ENCODE measurements at places on chromosomes 3 and 15.

DNA sequence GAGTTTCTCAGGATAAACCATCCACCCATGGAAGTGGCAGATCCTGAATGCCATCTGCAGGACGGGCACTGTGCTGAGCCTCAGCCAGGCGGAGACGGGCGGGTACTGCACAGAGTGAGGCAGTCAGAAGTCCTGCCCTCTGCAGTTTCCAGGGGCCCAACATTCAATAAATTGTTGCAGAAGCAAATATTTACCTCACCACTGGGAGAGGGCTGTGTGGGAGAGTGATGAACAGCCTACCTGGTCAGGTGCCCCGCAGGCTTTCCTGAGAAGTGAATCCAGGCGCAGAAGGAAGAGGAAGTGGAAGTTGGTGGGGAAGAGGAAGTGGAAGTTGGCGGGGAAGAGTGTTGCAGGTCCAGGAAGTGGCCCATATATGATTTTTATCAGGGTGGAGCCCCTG lies 100.8 kb downstream of the SLCO3A1 start:
- DNase-seq = no peak

- no peak for DNase-seq
Observed at GRCh38 chr3:172167892-172168648, 128.7 kb downstream of the FNDC3B start.

- DNase-seq = no peak
Observed at GRCh38 chr3:55162031-55162795, 234.4 kb upstream of the LRTM1 start.

GRCh38 chr3:174232658-174233429 lies 626.3 kb upstream of the NAALADL2 start:
- DNase-seq = no peak

GRCh38 chr3:19769694-19770093 lies 164.3 kb downstream of the EFHB start:
- no peak for DNase-seq

DNA sequence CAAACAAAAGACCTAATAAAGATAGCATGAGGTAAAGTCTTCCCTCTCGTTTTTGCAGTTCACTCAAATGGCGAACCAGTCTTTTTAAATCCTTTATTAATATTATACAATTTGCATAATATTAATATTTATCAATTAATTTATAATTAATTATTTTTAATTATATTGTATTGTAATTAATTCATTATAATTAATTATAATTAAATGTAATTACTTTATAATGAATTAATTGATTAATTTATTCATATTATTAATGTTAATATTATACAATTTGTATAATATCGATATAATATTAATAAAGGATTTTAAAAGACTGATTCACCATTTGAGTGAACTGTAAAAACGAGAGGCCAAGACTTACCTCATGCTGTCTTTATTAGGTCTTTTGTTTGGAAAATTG lies 1045.4 kb upstream of the CADM2 start:
- no peak for DNase-seq

DNA sequence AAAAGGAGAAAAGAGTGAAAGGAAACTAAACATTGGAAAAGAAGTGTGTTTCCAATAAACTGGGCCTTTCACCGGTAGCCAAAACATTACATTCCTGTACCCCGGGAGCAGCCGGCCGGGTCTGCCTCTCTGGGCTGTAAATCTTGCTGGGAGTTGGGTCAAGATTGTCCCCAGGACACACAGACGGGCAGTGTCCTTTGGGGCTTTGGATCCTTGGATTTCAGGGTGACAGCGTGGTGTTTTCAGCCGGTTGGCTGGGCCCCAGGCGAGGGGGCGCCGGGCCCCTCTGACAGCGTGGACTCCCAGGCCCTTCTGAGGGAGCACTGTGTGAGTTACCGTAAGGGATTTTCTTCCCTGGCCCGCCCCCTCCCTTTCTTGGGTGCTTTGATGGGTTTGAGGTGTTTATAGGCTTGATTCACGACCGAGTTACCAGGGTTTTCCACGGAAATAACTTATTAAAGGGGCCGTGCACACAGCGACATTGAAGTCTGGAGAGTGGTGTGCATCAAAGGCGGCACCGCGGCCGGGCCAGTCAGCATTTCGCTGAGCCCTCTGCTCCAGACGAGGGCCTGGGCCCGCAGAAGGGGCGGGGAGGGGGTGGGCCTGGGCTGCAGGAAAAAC lies 27.4 kb downstream of the SMAD6 start:
- no peak for DNase-seq

DNA sequence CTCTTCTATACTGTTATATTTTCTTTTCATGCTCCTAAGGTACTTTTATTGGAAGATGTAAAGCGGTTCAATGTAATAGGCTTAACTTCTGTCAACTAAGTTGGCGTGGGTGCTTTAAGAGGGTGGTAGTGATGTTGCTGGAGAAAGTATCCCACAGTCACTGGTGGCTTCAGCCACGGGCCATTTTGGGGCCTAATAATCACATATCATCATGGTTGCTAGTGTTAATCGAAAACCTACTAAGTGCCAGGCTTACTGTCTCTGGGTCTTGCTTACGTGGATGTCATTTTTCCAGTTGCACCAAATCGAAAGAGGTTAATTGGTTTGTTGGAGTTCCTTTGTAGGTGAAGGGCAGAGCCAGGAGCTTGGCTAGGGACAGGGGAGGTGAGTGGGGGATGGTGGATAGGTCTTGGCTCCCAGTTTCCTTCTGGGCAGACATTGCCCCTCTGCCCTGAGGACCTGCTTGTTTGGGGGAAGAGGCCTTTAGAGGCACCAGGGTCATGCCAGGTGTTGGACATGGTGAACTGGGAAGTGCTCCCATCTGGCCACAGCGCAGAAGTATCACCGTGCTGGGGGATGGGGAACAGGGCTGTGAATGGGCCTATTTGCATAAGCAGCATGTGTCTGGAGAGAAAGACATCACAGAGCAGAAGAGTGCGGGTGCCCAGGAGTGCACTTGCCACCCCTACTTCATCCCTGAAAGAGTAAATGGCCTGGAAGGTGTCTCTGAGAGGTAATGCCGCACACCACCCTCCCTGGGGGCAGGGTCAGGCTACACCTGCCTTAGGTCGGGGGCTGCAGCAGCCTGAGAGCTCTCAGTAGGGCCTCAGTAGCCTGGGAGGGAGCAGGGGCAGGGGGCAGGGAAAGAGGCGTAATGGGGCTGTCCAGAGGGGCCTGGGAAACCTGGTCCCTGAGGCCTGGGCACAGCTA lies 62.4 kb upstream of the POLG start:
- DNase-seq = no peak

DNA sequence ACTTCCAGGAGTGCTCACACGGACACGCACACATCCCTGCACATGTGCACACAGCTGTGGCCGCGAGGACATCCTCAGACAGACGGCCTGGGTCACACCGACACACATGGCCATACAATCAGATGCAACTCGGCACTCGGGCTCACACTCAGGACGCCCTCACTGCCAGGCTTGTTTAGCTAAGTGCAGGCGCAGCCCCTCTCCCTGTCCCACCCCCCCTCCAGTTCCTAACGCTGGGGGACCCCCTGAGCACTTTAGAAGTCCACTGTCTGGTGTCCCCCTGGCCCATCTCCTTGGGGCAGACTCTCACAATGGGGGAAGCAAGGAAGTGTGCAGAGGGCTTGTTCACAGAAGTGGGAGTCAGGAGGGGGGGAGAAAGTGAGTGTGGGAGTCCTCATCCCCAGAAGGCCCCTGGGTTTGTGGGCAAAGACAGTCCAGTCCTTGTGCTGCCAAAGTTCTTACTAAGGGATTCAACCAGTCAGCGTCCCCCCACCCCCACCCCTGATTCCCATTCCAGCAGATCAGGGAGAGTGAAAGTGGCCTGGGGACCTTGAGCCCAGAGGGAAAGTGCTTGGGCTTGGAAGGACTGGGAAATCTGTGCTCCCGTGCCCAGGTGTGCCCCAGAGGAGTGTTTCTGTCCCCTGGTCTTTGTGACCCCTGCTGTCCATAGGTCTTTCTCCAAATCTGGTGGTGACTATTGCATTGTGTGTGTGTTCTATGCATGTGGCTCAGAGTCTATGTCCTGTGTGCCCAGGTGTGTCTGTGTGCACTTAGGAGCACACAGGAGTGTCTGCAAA lies 767 bp upstream of the GATA2 start:
- DNase-seq = no peak

DNA sequence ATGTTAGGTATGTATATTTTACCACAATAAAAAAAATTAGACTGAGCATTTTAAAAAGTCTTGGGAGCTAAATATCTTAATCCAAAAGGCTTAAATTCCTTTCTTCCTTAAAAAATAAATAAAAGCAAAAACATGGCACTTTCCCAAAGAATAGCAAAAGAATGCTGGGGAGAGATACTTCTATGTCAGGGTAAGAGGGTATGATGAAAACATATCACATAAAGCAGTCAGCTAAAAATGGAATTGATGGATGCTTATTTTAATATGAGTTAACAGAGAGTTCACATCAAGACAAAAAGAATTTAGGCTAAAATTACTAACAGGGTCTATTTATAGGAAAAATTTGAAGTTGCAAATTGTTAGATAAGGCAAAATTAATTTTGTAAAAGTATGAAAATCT lies 141.0 kb downstream of the MYLK start:
- DNase-seq = no peak

GRCh38 chr3:190024912-190025311 lies 95.8 kb downstream of the P3H2 start:
- no peak for DNase-seq

- DNase-seq = no peak
Observed at GRCh38 chr3:197202694-197203093, 95.7 kb downstream of the DLG1 start.

DNA sequence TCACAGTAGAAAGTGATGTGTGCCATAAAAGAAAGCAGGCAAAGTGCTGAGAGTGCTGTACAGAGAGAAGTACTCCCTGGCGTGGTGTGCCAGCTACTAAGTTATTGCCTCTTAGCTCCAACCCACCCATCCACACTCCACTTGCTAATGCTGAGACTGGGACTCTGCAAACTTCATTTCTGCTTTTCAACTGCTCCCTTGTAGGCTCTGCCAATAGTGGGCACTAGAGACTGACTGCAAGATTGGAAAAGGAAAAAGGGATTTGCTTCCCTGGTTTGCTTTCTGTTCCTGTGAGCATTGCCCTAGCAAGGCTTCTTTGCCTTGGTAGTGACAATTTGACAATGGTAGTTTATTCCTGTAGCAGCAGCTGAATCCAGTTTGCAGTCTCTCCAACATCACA lies 56.5 kb upstream of the TMEM108 start:
- DNase-seq = no peak

DNA sequence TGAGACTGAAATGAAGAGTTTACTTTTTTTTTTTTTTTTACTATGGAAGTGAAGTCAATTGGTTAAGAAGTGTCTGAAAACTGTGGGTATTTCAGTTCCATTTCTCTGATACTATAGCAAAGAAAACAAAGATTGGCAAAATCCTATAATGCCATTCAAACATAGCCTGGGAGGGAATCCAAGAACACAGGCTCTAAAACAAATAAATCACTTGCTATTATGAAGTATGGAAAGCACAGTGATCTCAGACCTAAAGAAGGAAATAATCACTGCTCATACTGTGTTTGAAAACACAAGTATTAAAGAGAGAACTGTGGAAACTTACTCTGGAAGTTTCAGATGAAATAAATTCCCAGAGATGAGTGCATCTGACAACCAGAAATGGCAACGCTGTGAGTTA lies 12.0 kb downstream of the SAMMSON start:
- DNase-seq = no peak

GRCh38 chr3:127608362-127608718 lies 10.1 kb downstream of the MCM2 start:
- DNase-seq = no peak

DNA sequence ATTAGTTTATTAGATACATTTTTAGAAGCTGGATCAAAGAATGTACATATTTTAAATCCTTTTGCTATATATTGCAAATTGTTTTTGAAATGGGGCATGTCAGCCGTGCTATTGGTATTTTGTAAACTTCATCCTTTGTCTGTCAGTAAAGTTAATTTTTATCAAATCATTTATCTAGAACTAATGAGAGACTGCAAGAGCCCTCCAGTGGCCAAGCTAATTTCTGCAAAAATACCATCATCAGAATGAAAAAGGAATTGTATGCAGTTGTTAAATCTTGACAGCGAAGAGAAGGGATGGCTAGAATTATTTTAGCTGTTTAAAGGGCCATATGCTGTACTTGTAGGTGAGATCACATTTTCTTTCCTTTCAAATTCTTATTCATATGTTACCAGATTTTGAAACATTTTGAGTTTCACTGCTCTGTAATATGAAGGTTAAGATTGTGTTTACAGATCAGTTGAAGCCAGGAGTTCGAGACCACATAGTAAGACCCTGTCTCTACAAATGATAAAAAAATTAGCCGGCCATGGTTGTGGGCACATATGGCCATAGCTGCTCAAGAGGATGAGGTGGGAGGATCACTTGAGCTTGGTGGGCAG lies 8.1 kb upstream of the CLDN11 start:
- DNase-seq = no peak

DNA sequence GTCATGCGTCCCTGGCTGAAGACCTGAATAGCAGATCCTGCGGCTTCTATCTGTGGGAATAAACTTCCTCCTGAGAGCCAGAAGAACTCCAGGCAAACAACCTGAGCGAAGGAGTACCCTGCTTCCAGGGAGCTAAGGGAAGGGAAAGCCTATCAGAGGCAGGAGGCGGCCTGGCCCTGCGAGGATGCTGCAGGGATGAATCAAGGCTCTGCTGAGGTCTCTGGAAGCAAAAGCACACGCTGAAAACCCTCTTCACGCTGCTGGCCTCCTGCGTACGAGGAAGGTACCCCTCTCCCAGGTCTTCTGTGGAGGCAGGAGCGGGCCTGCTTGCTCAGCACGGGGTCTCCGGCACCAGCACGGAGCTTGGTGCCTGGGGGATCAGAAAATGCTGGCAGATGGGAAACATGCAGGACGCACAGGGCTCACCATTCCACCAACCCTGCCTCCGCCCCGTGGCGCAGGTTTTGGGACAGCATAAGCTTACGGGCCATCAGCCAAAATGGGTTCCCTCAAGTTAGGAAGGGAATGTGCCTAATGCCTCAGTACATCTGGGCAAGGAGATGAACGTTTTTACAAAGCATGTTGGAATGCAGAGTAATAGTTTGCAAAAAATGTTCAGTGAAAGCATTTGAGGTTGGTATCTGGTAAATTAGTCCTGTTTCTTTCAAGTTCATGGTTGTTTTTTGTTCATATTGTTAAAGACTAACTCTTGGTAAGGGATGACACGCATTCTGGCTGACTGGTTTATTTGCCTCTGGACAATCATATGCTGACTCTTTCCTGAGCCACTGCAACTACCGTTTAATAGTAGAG lies 72.3 kb downstream of the CHSY1 start:
- DNase-seq = no peak

GRCh38 chr3:12593473-12593872 lies 36.6 kb downstream of the MKRN2 start:
- no peak for DNase-seq

- no peak for DNase-seq
Observed at GRCh38 chr15:69758810-69759790, 306.5 kb downstream of the RPLP1 start.

- no peak for DNase-seq
Observed at GRCh38 chr3:23136054-23136453, 67.1 kb upstream of the UBE2E2 start.

GRCh38 chr3:7158516-7158915 lies 297.6 kb downstream of the GRM7 start:
- DNase-seq = no peak

GRCh38 chr15:100771746-100772145 lies 107.9 kb upstream of the ALDH1A3 start:
- DNase-seq = no peak

GRCh38 chr3:30471066-30471465 lies 135.3 kb upstream of the TGFBR2 start:
- DNase-seq = no peak

- DNase-seq = no peak
Observed at GRCh38 chr3:197957790-197958133, 2.3 kb upstream of the LMLN start.

GRCh38 chr3:174333640-174334039 lies 525.5 kb upstream of the NAALADL2 start:
- no peak for DNase-seq

GRCh38 chr15:98547741-98548138 lies 100.6 kb upstream of the IGF1R start:
- DNase-seq = no peak
